Testis (tissue), 5 donors: ENCODE measurements at places on chromosomes 2 and 18.

GRCh38 chr2:215434447-215435279 is 1.2 kb downstream of the FN1 start:
- no peak overlapping the region for H3K27ac ChIP-seq
- no peaks in the 10 kb centered on the region for H3K36me3 ChIP-seq
- H3K4me1 ChIP-seq, result no peaks in the 10 kb centered on the region
- no peaks in the 10 kb centered on the region for H3K27me3 ChIP-seq
- H3K4me3 ChIP-seq, result peak overlapping the region; percentile 75

GRCh38 chr2:7118606-7119131 is 201.5 kb downstream of the RNF144A start:
- no peak overlapping the region for H3K27ac ChIP-seq
- H3K27me3 ChIP-seq, result no peaks in the 10 kb centered on the region
- DNase-seq, result no peak
- H3K36me3 ChIP-seq, result no peaks in the 10 kb centered on the region

GRCh38 chr2:3426615-3427014 is 47.1 kb downstream of the TRAPPC12 start:
- H3K36me3 ChIP-seq, result no peaks in the 10 kb centered on the region
- no peaks in the 10 kb centered on the region for H3K27me3 ChIP-seq
- no peaks in the 10 kb centered on the region for H3K4me1 ChIP-seq
- no peak for DNase-seq
- no peak overlapping the region for H3K4me3 ChIP-seq
- no peak overlapping the region for H3K27ac ChIP-seq

DNA sequence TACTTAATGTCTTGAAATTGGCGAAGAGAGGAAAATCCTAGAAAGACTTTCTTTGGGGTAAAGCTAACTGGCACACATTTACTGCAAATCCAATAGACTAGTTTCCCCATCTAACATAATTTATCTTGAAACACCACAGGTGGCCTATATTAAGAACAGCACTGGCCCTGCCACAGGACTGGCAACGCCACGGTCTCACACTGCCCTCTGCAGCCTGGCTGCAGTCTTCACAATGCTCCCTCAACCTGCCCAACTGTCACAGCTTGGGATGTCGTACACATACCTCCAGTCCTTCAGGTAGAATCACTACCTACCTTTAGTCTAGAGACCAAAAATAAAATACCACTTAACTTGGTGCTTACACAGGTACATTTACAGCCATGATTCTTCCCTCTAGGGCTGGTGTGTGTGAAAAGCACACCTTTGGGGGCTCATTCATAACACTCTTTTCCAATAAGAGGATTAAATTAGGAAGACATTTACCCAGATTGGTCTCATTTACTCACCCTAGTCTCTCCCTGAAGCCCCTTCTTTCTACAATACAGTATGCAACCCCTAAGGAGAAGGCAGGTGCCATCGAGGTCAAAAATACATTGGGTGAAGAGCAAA is 222.2 kb downstream of the C1D start:
- no peak overlapping the region for H3K4me3 ChIP-seq
- peaks cover 6% of the 10 kb centered on the region for H3K4me1 ChIP-seq
- no peaks in the 10 kb centered on the region for H3K27me3 ChIP-seq
- DNase-seq, result peak; percentile 72
- no peaks in the 10 kb centered on the region for H3K36me3 ChIP-seq

DNA sequence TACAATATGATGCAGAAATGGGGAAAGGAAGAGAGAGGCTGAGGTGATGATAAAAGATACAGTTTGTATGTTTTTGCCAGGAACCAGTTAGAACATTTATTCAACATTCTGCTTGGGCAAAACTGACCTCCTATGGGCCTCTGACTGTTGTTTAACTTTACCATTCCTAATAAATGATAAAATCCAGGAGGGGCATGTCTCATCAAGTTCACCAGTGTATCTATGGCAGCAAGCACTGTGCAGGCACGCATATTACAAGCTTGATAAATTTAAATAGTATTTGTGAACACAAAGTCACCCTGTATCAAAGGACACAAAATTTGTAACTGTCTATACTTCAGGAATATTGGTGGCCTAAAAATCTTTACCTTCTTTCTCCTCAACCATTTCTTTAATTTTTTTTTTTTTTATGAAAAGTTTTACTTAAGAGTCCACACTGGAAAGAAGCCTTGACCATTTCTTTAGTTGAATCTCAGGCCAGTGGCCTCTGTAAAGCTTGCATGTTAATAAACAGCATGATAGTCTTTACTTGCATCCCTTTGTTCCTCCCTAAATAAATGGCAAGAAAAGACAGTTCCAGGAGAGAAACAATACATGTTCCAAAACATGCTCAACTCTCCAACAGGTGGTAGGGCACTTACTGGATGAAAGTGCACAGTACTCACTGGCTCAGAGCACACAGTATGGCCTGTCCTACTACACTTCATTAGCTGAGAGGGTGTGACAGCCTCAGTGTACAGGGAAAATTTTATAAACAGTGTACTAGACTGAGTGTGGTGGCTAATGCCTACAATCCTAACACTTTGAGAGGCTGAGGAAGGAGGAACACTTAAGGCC is 52.3 kb downstream of the SOS1 start:
- H3K27ac ChIP-seq, result no peak overlapping the region
- H3K4me3 ChIP-seq, result no peak overlapping the region
- no peaks in the 10 kb centered on the region for H3K4me1 ChIP-seq
- no peak for DNase-seq
- no peaks in the 10 kb centered on the region for H3K36me3 ChIP-seq
- no peaks in the 10 kb centered on the region for H3K27me3 ChIP-seq
